ENCODE measurements at places on chromosomes 11 and 22.

DNA sequence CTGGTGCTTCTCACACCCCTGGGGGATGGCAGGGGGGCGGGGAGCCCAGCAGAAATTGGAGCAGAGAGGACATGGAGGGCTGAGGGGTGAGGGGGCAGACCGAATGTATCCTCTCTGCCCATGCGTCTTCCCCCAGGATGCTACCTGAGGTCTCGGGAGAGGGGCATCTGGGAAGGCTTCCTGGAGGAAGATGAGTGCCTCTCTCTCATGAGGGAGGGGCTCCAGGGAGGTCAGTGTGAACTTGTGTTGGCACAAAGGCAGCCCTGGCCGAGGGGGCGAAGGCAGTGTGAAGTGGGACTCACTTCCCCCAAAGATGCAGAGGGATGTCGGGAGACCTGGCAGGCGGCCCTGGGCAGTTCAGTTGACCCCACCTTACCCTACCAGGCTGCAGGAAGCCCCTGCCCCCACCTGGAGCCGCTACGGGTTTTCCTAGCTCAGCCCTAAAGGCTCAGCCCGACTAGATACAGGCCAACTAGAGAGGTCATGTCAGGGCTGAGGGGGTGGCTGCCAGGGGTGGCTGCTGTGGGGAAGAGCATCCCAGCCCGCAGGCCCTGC is 10.4 kb downstream of the ASCL2 start:
- no peak for DNase-seq

DNA sequence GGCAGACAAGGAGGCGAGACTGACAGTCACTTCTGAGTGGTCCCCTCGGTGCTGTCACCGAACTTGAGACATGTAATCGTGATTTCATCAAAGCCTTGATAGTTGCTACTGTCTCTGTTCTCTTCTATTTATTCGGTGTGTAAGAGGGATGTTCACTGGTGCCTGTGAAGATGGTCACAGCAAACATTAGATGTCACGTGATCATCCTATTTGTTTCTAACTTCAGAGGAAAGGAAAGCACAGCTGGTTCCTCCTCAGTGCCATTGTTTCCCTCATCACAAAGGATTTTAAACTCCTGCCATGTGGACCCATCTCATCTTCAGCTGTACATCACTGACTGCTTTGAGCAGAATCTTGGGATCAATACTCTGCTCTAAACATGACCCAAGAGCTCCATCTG is 73.1 kb upstream of the CLMP start:
- DNase-seq, result no peak

DNA sequence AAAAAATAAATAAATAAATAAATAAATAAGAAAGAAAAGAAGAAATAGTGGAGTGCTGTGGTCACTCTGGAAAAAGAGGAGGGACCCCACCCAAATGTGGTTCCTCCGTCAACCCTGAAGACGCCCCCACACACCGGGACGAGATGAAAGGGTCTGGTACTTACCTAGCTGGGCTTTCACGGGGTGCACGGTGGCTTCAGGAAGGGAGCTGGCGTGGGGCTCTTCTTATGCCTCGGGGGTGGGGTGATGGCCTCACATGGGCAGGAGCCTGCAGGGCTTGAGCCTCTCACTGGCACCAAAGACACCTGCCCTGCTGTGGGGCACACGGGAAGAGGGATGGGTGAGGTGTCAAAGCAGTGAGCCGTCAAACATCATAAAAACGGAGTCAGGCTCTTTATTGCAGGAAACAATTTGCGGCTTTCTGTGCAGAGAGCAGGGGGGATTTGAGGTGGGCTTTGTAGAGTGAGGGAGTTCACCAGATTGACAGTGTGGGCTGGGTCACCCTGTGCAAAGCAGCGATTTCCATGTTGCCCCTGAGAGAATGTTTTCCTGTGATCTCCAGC is 28.0 kb upstream of the KRTAP5-6 start:
- no peak for DNase-seq

DNA sequence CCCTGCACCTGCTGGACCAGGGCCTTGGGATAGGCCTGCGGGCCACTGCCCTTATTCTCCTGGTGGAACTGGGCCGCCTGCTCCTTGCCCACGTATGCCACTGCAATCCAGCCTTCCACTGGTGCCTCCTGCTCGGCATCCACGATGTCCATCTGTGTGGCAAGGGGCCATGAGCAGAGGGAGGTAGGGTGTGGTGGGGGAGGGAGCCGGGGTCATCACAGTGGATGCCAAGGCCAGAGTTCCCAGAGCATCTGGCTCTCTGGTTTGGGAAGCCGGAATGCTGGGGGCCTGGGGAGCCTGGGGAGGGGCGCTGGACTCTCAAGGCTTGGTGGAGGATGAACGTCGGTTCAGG is 627 bp downstream of the RNF215 start:
- DNase-seq, result no peak

GRCh38 chr22:35627267-35628041 is 10.3 kb upstream of the MB start:
- peak; percentile 30 for DNase-seq

DNA sequence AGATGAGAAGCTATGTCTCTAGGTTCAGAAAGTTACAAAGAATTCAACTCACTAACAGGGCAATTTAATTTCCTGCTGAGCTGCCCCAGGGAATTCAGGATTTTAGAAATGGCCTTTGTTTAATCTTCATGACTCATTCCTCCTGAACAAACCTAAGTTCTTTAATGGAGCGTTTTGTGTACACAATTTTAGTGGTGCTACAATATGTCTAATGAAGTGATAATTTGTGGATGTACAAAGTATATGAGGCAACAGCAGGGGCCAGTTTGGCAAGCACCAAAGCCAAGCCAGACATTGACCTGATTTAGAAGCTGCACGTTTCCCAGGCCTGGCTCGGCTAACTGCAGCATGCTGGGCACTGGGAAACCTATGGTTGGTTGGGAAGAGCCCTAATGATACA is 34.4 kb upstream of the HEPHL1 start:
- no peak for DNase-seq

GRCh38 chr11:120029321-120029720 is 108.6 kb downstream of the TRIM29 start:
- DNase-seq, result no peak

DNA sequence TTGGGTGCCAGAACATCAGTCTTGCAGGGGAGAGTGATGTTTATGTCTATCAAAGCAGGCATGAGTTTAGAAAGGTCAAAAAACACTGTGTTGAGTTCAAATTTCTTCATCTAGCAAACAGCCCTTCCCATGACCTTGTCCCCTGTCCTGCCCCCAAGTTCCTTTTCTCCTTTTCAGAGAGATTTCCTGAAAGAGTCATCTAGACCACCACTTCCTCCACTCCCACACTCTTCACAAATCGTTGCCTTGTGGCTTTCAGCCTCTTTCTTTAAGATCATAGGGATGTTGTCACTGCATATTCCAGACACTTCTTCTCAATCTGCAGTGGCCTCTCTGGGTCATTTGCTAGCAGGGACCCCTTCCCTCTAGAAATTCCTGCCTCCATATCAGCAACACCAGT is 290.5 kb downstream of the TENM4 start:
- DNase-seq, result no peak

GRCh38 chr11:27315836-27316235 is 47.2 kb downstream of the CCDC34 start:
- DNase-seq, result no peak

DNA sequence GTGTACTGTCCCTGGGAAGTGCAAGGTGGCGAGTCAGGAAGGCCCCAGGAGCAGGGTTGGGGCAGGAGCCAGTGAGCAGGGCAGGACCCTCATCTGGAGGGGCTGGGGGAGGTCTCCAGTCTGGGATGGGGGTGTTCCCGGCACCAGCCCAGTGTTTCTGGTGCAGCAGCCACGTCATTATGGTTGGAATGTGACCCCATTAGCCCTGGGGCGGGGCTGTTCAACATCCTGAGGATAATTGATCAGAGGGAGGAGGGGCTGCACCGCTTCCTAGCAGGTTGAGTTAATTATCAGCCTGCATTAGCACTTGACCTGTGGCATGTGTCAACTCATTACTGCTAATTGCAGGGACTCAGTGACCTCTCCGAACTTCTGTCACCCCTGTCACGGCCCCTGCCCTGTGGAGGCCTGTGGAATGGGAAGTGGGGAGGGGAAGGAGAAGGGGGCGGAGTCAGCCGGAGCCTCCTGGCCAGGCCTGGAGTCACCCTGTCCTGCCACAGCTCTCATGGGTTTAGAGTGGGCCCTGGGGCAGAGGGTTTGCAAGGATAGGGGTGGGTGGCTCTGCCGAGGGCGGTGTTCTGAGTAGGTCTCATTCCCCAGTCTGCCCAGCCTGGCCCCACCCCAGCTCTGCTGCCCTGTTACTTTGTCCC is 52.8 kb upstream of the CCDC188 start:
- no peak for DNase-seq

DNA sequence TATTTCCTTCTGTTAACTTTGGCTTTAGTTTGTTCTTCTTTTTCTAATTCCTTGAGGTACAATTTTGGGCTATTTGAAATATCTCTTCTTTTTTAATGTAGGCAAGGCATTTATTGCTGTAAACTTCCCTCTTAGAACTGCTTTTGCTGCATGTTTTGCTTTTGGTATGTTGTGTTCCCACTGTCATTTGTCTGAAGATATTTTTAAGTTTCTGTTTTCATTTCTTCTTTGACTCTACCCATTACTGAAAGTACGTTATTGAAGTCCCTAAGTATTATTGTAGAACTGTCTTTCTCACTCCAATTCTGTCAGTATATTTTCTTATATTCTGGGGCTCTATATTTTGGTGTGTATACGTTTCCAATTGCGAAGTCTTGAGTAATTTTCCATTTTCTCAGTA is 77.9 kb downstream of the KCNQ1OT1 start:
- no peak for DNase-seq

DNA sequence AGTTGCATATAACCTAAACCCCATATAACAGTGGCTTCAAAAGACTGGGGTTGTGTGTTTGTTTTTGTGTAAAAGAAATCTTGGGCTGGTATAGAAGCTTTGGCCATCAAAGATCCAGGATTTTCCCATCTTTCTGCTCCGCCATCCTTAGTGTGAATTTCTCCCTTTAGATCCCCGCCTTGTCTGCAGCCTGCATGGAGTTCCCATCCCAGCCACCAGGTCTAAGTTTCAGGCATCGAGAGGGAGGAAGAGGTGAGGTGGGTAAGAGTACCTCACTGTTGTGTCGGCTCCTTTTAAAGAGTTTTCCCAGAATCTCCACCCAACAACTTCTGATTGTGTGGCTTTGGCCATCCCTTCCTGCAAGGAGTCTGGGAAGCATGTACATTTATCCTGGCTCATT is 195.5 kb upstream of the SORL1-AS1 start:
- no peak for DNase-seq

GRCh38 chr11:119701591-119702549 is 27.1 kb downstream of the NECTIN1 start:
- DNase-seq, result no peak

GRCh38 chr11:92829671-92830070 is 139.8 kb upstream of the MTNR1B start:
- DNase-seq, result no peak

DNA sequence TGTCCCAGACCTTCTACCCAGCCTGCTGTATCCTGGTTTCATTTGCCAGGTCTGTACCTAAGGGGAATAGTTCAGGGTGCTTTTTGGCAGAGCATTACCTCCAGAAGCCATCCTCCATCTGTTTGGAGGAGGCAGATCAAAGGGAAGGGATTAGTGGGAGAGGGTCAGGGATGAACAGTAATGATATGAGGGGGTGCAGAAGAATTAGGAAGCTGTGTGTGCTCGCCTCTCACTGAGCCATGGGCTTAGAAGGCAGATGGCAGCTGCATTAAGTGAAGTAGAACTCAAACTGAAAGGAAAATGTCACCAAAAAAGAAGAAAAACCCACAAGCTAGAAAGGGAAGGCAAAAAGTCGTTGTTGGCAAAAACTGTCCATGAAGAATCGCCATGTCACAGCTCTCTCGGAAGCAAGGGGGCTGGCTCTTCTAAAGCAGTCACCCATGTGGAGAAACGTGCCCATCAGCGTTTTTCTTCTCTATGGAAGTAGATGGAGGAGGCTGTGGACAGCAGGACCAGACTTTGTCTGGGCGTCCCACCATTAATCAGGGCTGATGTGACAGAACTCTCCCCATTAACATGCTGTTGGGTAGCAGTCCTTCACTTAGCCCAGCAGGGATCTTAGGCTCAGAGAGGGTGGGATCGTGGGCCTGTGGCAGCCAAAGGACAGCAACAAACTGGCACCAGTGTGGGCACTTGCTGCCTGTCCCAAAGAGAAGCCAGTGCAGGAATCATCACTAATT is 46.8 kb downstream of the CEP164 start:
- no peak for DNase-seq

- DNase-seq, result no peak
Measured at GRCh38 chr11:85845124-85845631, 10.0 kb upstream of the CCDC83 start.

GRCh38 chr11:130737041-130737830 is 179.0 kb downstream of the SNX19 start:
- DNase-seq, result no peak

- no peak for DNase-seq
Measured at GRCh38 chr11:11988099-11988651, 20.3 kb downstream of the DKK3 start.

DNA sequence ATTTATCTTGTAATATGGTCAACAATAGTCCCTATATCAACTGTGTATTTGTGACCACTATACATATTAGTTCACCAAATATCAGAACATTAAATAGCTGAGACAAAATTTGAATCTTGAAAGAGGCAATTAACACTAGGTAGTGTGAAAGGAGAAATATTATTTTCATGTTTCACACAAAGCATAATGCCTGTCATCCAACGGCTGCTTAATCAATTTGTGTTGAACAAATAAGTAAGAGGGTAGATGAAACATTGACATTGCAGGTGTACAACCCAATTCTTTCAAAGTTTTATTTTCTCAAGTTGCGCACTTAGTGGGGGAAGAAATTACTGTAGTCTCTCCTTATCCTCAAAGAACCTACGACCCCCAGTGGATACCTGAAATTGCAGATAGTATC is 3.4 kb upstream of the OR8I2 start:
- DNase-seq, result no peak

DNA sequence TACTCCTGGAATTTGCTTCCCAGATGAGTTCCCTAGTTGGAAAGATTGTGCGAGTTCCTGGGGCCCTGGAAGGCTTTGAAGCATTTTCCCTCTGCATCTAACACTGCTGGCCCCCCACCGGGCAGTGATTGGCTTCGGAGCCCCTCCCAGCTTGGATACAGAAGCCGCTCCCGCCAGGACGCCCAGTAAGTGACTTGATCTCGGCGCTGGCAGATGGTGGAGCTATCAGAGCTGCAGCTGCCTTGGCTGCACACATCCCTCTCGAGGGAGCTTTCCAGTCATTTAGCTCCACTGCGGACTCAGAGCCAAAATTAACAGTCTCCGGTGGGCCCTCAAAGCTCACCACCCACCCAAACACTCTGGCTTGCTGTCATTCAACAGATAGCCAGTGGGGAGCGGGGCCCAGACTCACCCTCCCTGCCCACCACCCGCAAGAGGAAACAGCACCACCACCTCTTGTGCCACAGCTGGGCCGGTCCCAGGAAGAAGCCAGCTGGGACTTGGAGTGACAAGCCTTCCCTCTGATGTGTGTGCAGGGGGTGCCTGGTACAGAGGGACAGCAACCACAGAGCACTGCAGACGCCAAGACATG is 162.3 kb downstream of the TRIM29 start:
- no peak for DNase-seq

GRCh38 chr11:117931971-117932370 is 2.8 kb upstream of the TMPRSS13 start:
- no peak for DNase-seq

GRCh38 chr22:27632451-27633295 is 168.9 kb downstream of the MN1 start:
- DNase-seq, result no peak

GRCh38 chr11:66555416-66555815 is 8.7 kb downstream of the ACTN3 start:
- DNase-seq, result no peak

GRCh38 chr11:108501396-108501795 is 3.2 kb upstream of the POGLUT3 start:
- no peak for DNase-seq

Measured in activated gamma-delta T cell treated with anti-CD3 and anti-CD28 coated beads, Interleukin-2, amount 50 U/mL, for 16 hours (primary cell).